ENCODE measurements at places on chromosomes 3 and 15. TPM values are rescaled to one million over a fixed set of nuclear protein-coding genes. Genes with fewer than 3 reads are reported as not detected.

- peak; percentile 11 for DNase-seq
Observed at GRCh38 chr3:116939550-116939949, 230.0 kb downstream of the TUSC7 start.

DNA sequence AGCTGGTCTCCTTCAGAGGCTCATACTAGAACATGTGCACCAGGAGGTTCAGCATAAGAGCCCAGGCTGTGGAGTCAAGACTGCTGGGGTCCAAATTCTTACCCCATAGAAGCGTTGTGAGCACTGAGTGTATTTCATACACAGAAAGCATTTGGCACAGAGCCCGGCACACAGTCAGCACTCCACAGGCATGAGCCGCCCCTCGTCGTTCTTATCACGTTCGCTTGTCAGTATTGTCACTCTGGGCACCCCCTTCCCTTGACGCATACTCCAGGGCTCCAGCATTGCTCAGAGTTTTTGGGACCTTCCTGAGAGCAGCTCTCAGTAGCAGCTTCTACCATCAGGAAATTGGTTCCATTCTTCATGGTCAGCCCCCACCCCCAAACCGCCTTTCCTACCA is 25.2 kb downstream of the CORO2B start:
- no peak for DNase-seq

DNA sequence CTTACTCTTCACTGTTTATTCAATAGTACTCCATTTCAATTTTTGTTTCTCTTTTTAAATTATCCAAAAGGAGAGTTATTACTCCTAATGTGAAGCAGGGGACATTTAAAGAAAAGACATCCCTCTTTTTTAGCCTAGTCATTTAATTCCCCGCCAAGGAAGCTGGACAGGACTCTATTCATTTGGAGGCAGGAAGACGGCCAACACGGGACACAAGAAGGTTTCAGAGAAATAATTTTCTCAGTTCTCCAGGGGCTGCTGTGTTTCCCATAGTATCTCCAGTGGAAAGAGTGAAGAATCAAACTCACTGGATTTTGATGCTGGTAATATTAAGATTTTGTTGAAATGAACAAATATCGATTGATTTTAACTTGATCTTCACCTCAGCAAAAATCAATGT is 833.7 kb downstream of the ROBO2 start:
- DNase-seq: no peak

DNA sequence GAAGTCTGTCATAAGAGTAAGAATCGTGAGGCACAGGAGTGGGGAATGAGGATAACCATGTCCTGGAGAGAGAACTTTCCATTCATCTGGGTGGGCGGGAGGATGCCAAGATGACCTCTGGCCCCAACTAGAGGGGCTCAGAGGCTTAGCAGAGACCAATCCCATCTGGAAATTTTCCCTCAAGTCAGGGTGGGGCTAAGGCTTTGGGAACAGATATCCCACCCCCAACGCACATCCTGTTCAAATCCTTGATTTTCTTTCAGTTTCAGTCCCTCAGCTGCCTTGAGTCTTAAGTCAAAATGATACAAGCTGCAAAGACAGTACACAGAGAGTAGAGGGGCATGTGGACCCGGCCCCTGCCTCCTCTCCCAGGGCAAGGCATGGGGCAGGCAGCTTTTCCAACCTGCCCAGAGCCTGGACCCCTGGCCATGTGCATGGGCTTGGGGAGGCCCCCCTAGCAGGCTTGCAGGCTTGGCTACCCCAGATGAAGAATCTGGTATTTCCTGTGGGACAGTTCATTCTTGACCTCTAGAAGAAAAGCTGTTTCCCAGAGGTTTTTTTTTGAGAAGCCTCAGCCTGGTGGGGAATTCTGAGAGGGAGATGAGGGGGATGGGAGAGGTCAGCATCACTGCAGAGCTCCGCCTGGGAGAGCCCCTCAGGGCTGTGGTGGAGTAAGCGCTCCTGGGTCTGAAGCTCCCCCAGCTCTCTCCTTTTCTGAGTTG is 109.7 kb upstream of the HACD2 start:
- DNase-seq: no peak

DNA sequence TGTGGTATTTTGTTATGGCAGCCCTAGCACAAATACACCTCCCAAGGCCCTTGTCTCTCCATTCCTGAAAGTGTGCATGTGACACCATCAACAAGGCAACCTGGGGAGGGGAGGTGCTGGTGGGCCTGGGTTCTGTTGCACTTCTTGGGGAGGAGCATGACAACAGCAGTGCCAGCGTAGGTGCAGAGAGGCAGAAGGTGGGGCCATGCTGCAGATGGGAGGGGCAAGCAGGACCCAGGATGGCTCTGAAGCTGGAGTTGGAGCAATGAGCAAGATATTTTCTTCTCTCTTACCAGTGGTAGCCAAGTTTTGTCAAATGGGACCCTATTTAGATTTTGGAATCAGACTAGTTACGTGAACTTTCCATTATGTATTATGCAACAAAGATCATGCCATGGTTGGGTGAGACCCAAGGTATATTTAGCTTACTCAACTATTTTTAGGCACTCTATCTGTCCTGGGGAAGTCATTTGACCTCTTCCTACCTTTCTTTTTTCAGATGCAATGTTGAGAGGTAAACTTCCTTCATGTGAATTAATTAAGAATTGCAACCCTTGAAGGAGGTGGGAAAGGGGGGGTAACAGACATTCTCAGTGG is 3.4 kb downstream of the FYCO1 start:
- DNase-seq: no peak

- no peak for DNase-seq
Observed at GRCh38 chr15:60002528-60003218, 1.4 kb upstream of the FOXB1 start.

DNA sequence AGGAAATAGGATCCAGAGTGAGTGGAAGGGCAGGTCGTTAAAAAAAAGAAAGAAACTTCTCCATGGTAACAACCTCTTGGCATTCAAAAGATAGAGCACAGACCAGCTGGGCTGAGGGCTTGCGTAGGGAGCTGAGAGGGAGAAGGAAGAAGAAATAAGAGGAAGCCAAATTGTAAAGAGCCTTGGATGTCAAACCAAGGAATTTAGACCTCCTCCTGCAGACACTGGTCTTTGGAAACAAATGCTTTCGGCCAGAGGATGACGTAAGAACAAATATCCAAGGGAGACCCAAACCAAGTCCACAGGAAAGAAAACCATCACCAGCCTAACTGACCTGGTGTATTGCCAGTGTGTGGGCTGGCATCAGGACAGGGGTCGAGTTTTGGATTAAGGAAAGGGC is 155.2 kb downstream of the UACA start:
- no peak for DNase-seq

OR5K2 gene
- total RNA-seq: not detected

ROBO1 gene
- 41.9 TPM for total RNA-seq

GOLGA8S gene
- total RNA-seq: 0.10 TPM

SEMA3F gene
- total RNA-seq: 10.2 TPM
